ENCODE measurements at places on chromosomes 1 and 21. TPM values are rescaled to one million over a fixed set of nuclear protein-coding genes. Genes with fewer than 3 reads are reported as not detected.

DNA sequence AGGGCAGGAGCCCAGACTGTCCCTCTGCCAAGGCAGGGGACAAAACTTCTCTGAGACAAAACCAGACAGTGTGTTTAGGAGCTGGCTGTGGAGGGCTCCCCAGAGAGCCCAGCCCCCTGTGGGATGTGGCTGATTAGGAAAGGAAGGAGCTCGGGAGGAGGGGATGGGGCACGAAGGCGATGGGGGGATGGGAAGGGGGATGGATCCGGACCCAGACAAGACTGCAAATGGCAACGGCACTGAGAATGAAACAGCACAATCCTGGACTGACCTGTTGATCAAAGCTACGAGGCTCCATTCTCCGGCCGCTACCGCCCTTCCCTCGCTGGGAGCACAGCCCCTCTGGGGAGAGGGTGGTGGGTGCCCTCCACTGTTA, 33.1 kb downstream of the FOXO6 start:
- no peak for ATAC-seq

GRCh38 chr1:113891631-113892220, 4.3 kb upstream of the BCL2L15 start:
- no peak for ATAC-seq

- ATAC-seq, result no peak
Measured at GRCh38 chr1:37240897-37241296, 206.6 kb upstream of the GRIK3 start.

DNA sequence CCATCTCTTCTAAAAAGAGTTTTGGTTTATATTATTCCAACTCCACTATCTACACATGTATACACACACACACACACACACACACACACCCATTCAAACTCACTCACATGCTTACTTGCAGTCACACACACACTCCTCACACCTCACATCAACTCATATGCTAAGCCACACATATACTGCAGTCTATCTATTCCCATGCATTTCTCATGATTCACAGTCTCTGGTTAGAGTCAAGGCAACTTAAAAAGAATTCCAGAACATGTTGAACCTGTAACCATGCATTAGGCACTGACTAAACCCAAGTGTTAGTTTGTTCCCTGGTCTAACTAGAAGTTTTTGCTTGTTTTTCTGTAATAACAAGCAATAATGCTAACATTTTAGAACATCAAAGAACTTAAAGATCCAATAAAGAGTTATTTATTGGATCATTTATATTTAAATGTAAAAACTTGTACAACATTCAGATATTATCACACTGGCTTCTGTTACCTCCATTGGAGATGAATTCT, 931.1 kb downstream of the PLA2G4A start:
- ATAC-seq, result no peak

DNA sequence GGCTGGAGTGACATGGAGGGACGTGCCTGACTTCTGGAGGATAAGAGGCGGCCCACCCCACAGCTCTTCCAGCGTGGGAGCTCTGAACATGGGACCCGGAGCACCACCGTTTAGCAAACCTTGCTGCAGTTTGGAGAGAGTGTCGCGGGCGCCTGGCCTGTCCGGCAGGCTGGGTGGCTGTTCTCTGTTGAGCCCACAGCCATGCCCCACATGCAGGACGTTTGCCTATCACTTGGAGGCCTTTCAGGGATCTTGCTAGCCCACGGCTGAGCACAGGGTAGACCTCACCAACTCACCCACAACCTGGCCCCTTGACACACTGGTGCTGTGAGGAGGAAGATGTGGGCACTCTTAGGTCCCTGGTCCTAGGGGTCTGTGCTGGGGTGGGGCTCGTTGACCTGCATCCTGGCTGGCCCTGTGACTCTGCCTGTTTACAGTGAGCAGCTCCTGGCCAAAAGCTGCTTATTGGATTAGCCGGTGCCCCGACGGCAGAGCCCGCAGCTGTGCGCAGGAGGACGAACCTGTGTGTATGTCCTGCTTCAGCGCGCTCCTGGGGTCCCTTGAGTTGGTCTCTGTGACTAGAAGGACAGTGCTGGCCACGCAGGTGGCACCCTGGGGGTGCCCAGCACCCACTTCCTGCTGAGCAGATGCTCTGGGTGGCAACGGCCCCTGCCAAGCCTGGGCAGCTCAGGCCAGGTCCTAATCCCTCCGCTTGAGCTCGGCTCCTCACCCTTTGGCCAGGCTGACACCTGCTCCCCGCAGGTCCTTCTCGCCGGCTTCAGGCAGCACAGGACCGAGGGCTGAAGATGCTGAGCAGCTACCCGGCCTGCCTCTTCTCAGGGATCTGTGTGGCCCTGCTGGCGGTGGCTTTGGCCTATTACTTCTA, 72.4 kb upstream of the TRAPPC10 start:
- no peak for ATAC-seq

DNA sequence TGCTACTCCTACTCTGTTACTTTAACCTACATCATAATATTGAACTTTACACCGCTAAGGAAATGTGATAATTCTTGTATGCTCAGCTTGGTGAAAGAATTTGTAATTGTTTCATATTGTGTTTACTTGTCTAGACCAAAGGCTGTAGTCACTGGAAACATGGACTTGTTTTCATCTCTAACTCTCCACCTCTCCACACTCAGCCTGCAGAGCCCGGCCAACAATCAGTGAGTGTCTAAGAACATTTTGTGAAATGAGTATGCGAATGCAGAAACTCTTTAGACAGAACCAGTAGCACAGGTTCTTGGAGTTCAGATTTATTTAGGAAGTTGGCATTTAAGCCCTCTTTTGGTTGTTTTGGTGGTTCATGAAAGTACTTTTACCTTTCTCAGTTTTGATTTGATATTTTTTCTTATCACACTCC, 3.2 kb upstream of the RWDD3 start:
- ATAC-seq, result no peak

DNA sequence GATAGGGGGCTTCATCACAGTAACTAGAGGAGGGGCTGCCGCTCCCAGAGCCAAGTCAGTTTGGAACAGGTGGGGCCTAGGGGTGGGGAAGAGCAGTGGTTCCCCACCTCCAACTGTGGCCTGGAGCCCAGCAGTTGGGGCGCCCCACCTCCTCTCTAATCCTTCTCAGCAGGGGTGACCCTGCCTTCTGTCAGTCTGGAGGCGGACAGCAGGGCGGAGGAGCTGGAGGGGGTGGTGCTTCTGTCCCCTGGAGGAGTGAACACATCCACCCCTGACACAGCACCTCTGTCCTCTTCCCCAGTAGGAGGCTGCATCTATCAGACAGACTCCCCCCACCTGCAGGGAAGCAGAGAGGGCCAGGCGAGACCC, 73.8 kb downstream of the MRPL37 start:
- peak; percentile 53 for ATAC-seq

GRCh38 chr1:196608390-196609369, at the start of gene KCNT2:
TSS of gene KCNT2 (minus strand) at chr1:196608440. CDS start at chr1:196608309, 131 bp downstream.
- peak; percentile 86 for ATAC-seq

TRIM45 gene
- 6.6 TPM for total RNA-seq

UBL4B gene
- 0.46 TPM for total RNA-seq

DNA sequence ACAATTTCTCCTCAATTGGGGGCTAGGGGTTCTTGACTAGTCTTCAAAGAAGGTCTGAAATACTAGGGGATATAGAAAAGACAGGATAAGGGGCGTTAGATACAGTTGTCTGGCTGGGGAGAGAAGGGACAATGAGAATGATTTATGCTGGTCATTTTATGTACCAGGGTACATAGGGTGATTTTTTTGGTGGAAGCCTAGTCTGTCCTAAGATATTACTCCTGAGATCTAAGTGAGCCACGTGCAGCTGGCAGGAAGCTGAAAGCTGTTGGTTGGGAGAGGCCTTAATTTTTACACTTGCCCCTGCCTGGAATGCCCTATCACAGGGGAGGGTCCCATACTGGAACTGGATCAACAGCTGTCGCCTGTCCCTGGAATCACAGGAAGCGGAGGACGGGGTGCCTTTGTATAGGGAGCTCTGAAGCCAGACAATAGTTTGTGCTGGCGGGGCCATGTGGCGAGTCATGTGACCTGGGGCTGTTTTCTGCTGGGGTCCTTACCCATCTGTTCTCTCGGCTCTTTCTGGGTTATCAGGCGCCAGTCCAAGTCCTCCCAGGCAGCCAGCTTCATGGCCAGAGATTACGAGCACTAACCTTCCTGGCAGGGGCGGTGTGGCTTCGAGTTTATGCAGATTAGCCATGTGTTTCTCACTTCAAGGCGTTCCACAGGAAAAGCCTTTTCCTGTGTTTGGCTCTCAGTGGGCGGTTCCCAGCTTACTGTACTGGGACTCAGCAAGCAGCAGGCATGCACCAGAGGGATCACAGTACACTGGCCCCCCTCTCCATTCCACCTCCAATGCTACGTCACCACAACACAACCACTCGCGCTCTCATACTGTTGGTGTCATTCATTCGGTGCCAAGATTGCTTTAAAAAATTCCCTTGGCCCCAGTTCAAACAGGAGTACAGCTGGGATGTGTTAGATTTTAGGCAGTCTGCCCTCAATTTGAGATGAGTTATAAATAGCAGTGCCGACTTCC, 27.5 kb downstream of the ARID1A start:
- ATAC-seq, result peak; percentile 94

- no peak for ATAC-seq
Measured at GRCh38 chr1:186208405-186209129, 166.5 kb downstream of the TPR start.

DNA sequence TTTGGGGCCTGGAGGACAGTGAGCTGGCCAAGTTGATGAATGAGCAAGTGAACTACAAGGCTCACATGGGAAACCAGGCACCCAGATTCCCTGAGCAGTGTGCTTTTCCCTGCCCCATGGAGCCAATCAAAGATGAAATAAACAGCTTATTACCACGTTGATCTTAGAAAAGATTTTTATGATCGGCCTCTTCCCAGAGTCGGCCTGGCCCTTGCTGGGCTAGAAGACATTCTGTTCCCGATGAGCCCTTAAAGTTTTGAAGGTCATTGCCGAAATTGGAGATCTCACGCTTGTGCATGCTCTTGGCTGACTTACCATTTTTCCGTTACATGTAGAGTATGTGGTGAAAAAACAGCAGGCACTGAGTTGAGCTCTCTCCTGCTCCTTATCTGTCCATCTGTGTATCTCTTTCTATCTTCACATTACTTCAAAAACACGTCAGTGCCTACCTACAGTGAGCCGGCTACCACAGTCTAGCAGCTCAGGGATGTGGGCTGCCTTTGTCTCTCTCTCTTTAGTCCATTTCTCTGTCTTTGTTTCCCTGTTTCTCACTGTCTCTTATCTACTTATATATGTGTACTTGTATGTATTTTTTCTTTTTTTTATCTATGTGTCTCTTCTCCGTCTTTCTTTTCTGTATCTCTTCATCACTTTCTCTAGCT, 248.8 kb upstream of the USP24 start:
- no peak for ATAC-seq

BRINP2 gene
- 8.5 TPM for total RNA-seq

AIRE gene
- 0.15 TPM for total RNA-seq

PCP4L1 gene
- 0.41 TPM for total RNA-seq

- ATAC-seq, result no peak
Measured at GRCh38 chr1:91402023-91402422, 2.6 kb downstream of the HFM1 start.

DNA sequence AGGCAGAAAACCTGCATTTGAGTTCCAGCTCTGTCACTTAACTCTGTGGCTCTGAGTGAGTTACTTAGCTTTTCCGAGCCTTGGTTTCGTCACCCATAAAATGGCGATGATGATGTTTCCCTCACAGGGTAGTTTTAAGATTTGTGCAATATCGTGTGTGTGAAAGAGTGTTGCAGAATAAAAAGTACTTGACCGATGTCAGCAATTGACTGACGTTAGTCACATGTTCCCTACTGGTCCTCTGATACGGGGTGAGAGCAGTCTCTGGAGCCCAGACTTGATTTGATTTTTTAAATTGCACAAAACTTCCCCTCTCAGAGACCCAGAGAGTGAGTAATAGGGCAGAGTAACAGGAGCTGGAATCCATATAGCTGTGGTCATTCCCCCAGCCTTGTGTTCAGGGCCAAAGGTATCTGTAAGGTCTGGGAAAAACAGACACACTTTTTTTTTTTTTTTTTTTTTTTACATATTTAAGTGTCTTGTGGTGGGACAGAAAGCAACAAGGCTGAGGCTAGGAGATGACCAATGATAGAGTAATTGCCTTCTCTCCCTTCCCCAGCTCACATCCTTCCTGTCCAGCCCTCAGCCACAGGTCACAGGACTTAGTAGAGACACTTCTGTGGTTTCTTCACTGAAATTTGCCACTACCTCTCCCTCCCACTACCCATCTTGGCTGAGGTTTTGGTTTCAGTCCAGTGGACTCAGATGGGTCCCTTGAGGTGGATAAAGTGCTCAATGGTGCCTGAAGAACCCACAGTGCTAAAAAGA, 2.0 kb downstream of the FCER1G start:
- no peak for ATAC-seq

DNA sequence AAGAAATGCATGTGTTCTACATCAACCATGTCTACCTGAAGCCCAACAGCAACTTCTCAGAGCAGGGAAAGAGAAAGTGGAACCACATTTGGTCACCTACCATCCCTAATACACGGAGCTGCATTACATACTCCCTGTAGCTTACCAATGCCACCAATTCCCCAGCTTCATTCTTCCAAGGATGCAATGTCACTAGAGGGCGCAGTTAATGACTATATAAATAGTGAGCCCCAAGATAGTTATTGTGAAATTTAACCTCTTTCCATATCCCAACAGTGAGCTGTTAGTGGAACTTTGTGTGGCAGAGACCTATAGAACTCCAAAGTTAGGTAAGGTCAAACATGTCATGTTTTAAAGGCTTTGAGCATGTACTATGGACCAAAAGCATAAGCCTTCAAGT, 618.3 kb downstream of the SMYD3 start:
- ATAC-seq, result no peak

PLEKHM2 gene
- total RNA-seq, result 32.4 TPM

- ATAC-seq, result no peak
Measured at GRCh38 chr21:25496825-25497482, 110.3 kb downstream of the MRPL39 start.

IL20 gene
- total RNA-seq, result not detected

TEDDM1 gene
- 0.72 TPM for total RNA-seq

LCE1C gene
- total RNA-seq, result not detected

DNA sequence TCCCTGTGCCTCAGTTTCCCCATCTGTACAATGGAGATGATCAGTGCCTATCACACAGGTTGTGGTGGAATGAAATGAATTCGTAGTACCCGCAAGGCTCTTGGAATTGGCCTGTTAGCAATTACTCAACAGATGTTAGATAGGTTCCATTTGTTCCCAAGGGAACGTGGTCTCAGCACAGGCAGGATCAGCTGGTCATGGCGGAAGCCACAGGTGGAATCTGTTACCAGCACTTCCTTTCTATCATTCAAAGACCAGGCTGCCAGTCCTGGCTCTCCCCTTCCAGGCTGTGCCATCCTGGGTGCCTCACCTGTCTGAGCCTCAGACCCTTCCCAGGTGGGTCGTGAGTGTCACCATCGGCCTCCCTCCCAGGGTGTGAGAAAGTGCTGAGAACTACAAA, 61.5 kb downstream of the FBXO2 start:
- ATAC-seq, result no peak

LORICRIN gene
- not detected for total RNA-seq

RGS1 gene
- total RNA-seq, result 1.6 TPM

All from motor neuron (in vitro differentiated cells).